ENCODE measurements at places on chromosomes 3 and 15.

GRCh38 chr3:121958801-121959200 lies 63.2 kb downstream of the ILDR1 start:
- no peak for DNase-seq

GRCh38 chr3:180932819-180933218 lies 20.3 kb downstream of the FXR1 start:
- DNase-seq = no peak

DNA sequence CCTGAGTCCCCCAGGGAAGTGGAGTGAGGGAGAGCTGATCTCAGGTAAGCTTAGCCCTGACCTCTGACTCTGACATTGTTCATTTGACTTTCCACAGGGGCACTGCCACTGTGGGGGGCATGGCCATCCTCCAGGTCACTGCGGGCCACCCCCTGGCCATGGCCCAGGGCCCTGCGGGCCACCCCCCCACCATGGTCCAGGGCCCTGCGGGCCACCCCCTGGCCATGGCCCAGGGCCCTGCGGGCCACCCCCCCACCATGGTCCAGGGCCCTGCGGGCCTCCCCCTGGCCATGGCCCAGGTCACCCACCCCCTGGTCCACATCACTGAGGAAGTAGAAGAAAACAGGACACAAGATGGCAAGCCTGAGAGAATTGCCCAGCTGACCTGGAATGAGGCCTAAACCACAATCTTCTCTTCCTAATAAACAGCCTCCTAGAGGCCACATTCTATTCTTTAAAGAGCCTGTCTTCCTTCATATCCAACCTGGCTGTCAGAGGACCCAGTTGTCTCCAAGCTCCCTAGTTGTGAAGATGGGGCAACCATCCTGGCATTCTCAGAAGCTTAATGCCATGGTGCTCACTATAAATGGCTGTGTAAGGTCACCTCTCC lies 1.9 kb upstream of the DISP2 start:
- no peak for DNase-seq

DNA sequence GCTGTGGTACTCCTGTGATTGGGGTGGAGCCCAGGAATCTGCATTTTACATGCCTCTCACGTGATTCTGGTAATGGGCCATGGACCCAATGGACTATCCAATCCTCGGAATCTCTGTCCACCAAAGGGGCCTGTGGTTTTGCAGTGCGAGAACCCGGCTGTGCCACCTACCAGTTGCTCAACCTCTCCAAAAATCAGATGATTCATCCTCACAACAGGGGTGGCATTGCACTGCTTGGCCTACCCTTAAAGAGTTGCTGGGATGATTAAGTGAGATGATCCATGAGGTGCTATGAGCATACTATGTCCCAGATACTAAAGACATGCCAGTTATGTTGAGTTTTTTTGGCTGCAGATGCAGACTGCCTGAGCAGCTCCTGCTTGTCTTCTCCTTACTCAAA lies 5.1 kb downstream of the ANP32A start:
- DNase-seq = peak; percentile 42

- no peak for DNase-seq
Measured at GRCh38 chr15:37789397-37789786, 145.0 kb upstream of the TMCO5A start.

DNA sequence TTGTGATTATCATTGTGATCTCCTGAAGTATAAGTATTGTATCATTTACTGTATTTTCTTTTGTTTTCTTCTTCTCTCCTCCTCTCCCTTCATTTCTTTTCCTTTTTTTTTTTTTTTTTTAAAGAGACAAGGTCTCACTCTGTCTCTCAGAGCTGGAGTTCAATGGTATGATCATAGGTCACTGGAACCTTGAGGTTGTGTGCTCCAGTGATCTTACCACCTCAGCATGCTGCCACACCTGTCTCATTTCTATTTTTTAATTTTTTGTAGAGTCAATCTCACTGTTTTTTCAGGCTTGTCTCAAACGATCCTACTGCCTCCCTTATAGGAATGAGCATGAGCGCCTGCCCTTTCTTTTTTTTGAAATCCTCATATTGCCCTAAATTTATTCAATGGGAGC lies 23.4 kb downstream of the NMD3 start:
- DNase-seq = no peak

DNA sequence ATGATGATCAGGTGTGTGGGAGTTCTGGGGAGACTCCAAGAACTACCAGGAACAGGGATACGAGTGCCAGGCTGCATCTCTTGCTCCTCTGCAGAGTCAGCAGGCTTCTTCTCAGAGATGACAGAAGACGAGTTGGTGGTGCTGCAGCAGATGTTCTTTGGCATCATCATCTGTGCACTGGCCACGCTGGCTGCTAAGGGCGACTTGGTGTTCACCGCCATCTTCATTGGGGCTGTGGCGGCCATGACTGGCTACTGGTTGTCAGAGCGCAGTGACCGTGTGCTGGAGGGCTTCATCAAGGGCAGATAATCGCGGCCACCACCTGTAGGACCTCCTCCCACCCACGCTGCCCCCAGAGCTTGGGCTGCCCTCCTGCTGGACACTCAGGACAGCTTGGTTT lies 7.9 kb downstream of the PRRT3 start:
- DNase-seq = no peak

DNA sequence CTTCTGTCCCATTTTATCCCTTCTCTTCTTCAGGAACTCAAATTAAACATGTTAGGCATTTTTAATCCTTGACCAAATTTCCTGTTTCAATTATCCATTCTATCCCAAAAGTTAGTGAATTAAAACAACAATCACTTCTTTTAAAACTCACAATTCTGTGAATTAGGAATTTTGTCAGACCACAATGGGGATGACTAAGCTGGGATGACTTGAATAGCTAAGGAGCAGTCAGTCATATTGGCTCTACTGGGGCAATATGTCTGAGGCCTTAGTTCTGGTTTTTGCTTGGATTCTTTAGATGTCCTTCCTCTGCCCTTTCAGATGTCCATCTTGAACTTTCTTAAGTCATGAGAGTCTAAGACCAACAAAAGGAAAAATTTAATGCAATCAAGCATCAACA lies 178.2 kb upstream of the TGFBR2 start:
- no peak for DNase-seq

- peak; percentile 19 for DNase-seq
Measured at GRCh38 chr3:62876064-62876463, 848 bp upstream of the CADPS start.

- no peak for DNase-seq
Measured at GRCh38 chr15:77616072-77616471, 16.6 kb downstream of the LINGO1 start.

DNA sequence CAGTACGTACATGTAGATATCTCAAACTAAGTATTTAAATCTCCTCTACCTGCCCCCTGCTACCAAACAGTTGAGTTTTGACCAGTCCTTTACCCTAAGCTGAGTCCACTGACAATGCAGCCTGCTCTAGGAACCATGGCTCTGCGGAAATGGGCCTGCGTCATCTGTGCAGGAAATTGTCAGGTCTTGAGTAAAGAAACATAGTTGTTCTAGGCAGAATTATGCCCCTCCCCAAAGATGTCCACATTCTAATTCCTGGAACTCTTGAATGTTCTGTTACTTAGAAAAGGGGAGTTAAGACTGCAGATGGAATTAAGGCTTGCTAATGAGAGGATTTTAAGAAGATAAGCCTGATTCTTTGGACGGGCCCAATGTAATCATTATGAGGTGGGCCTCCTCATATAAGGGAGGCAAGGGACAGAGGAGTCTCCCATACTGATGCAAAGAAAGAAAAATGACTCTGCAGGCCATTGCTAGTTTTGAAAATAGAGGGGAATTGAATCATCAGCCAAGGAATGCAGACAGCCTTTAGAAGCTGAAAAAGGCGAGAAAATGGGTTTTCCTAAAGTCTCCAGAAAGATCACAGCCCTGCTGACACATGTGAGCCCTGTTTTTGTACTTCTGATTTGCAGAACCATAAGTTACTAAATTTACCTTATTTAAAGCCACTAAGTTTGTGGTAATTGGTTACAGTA lies 5.5 kb upstream of the VGLL3 start:
- no peak for DNase-seq

GRCh38 chr3:183212565-183212964 lies 40.5 kb upstream of the B3GNT5 start:
- peak; percentile 43 for DNase-seq

GRCh38 chr15:63815796-63816533 lies 17.8 kb downstream of the HERC1 start:
- no peak for DNase-seq

GRCh38 chr3:190902292-190902691 lies 39.8 kb upstream of the GMNC start:
- DNase-seq = no peak

GRCh38 chr3:43013743-43014155 lies 34.6 kb downstream of the GASK1A start:
- DNase-seq = no peak

DNA sequence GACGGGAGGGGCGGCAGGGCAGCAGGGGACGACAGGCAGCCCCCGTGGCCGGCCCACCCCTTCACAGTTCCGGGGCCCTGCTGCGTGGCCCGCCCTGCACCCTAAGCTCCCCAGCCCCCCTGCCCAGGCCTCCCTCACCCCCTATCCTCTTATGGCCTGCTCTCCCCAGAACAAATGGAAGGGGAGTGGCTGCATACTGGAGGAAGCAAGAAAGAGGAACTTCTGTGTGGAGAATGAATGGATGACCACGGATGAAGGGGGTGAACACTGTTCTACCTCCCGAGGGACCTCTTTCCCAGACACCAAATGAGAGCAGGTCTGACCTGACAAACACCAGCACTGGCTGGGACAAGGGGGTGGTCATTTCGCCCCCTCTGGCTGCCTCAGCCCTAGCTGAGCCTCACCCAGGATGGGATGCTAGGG lies 25.0 kb downstream of the SEC61A1 start:
- DNase-seq = peak; percentile 64

GRCh38 chr15:50355619-50355905 lies 564 bp upstream of the GABPB1 start:
- DNase-seq = no peak

DNA sequence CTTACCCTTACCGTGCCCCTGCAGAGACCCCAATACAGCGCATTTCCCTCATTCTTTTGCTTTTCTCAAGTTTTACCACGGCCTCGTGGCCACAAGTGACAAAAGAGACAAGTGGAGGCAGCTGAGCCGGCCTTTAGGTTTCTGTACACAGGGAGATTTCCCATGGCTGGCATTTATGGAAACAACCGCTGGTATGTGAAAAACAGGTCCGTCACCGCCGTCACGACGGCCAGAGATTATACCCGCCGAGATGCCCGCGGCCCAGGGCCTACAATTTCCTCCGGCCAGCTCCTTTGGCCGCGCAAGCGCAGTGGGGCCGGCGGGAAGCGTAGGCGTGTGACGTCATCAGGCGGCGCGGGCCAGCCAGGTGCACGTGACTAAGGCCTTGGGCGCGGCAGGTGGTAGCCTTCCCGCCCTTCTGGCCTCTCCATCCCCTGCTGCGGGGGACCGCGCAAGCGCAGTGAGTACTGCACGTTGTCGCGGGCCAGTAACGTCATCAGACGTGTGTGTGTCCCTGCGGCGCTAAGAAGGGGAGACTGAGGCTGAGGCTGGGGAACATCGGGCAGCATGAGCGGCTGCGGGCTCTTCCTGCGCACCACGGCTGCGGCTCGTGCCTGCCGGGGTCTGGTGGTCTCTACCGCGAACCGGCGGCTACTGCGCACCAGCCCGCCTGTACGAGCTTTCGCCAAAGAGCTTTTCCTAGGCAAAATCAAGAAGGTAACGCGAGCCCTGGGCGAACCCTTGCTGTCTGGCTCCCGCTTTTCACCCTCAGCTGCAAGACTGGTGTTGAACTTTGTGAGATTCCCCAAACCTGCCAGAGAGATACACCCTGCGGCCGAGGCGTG lies at the start of gene ACAD9:
Gene ACAD9, plus strand, starts transcription at position 496 of the 845 bp plus-strand sequence. Its CDS starts 72 bp downstream, at position 568.
- peak; percentile 99 for DNase-seq

DNA sequence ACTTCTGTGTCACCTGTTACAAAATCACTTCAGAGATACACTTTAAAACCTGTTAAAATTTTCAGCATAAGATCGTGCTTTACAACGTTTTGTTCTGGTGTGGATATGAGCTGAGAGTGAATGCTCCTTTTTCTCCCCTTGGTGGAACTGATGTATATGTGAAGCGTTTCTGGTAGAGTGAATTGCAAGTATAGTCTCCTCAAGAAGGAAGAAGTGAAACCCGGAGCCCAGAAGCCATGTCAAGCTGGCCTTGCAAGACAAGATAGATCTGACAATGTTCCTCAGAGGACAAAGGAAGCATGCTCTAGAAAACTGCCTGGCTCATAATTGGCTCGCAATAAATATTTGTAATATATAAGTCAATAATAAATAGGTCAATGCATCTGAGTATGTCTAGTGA lies 23.6 kb downstream of the SERPINI2 start:
- DNase-seq = no peak

DNA sequence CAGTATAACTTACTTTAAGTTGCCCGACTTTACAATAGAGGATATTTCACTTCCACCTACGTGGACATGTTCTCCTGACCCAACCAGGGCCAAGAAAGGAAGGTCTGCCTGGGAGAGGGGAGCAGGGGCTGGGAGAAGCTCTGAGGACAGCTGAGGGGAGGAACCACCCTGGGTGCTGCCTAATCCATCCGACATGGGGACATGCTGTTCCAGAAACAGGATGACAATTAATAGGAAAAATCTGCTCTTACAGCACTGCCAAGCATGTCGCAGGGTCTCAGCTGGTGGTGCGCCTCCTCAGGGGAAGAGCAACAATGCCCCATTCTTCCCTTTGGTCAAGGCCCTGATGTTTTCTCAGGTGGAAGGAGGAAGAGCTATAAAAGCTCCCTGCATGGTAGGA lies 132.3 kb downstream of the NTRK3 start:
- no peak for DNase-seq

GRCh38 chr15:62799037-62799436 lies 243.5 kb upstream of the TPM1 start:
- no peak for DNase-seq

- peak; percentile 36 for DNase-seq
Measured at GRCh38 chr3:31562525-31562924, 29.8 kb downstream of the STT3B start.

DNA sequence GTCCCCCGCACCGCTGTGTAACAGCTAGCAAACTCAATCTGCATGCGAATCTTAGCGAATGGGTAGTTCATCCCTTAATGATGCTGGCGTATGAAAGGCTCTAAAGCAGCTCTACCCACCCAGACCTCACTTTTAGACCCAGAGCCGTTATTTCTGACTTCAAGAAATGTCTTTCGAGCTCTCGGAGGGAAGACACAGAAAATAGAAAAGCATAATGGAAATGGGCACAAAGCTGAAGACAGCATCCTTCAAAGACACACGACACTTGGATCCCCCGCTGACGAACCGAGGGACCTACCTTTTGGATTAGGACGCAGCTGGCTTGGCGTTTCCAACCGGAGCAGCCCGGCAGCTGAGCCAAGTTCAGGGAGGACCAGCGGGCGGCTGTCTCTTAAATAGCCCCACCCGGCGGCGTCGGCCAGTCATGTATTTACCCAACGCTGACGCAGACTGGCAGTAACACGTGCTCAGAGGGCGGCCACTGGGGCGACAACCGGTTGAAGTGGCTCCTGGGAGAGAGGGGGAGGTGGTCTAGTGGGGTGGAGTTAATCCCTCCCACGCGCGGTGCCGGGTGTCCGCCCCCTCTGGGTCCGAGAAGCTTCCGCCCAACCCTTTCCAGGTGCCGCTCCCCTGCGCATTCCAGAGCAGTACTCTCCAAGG lies 1.5 kb downstream of the CCK start:
- peak; percentile 3 for DNase-seq

All from hematopoietic multipotent progenitor cell treated with erythropoietin and hydrocortisone succinate and interleukin-3 and kit ligand, for 8 days (in vitro differentiated cells).